ENCODE measurements at places on chromosomes 16 and 17.

GRCh38 chr16:21001262-21001661 is 100.7 kb downstream of the LYRM1 start:
- DNase-seq = peak; percentile 24

DNA sequence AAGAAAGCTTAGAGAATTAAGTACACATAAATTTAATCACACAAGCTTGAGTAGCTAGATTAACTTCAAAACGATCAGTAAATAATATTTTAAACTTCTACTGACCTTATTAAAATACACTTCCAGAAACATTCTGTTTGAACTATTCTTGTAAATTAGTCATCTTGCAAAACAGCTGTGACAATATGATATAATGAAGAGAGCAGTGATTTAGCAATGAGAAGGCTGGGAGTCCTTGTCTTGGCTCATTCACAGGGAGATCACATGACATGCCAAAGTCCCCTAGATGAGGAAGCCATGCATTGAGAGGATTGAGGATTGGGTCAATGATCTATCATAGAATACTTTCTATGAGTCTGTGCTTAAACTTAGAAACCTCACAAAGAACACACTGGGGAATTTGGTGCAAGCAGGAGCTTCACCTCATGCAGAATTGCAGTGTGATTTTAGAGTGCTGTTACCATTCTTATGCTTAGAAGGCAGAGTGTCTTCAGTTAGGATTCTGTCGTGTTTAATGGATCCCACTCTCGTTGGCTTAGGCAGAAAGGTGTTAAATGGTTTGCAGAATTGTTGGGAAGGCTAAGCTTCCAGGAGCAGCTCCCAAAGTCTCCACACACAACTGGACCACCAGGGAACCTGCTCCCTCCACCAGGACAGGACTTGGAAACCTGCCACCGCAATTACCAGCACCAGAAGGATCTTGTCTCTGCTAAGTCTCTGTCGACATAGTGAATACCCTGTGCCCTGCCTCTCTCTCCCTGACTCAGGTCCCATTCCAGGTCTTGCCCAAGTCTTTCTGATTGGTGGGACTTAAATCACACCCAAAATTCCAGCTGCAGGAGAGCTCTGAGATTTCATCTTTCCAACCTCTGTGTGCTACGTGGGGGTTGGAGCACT is 87.1 kb downstream of the USP22 start:
- DNase-seq = no peak

- DNase-seq = no peak
Measured at GRCh38 chr16:80594756-80595155, 54.0 kb downstream of the DYNLRB2 start.

GRCh38 chr16:19884611-19885450 is at the start of gene GPRC5B:
TSS of gene GPRC5B (minus strand) at chr16:19884848. CDS start at chr16:19872845, 12,003 bp downstream.
- DNase-seq = peak; percentile 59

DNA sequence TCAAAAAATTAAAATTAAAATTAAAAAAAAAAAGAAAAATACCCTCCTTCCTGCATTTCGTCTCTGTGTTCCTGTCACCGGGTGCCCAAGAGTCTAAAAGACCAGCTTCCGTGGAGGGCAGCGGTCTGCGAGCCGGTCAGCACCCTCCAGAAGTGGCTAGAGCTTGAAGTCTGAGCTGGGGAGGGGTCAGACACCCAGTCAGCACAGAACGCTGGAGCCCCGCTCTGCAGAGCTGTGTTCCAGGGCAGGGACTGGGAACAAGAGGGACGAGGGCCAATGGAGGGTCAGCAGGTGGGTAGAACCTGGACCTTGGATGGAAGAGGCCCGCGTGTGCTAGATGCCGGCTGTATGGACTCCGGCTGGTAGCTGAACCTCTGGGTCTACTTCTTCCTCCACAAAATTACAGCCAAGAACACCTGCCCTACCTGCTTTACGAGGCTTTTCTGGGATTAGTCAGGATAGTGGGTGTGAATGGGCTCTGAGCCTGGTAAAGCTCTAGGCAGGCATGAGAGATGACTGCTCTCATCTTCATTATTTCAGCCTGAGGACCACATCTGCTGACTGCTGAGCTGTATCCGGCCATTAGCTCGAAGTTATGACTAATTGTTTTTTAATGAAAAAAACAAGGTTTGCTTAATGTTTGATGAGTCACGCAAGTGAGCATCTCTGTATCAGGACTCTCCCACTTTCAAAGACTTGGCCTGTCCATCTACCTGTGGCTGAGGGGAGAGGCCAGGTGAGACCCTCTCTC is 5.9 kb downstream of the TRPV1 start:
- DNase-seq = no peak

DNA sequence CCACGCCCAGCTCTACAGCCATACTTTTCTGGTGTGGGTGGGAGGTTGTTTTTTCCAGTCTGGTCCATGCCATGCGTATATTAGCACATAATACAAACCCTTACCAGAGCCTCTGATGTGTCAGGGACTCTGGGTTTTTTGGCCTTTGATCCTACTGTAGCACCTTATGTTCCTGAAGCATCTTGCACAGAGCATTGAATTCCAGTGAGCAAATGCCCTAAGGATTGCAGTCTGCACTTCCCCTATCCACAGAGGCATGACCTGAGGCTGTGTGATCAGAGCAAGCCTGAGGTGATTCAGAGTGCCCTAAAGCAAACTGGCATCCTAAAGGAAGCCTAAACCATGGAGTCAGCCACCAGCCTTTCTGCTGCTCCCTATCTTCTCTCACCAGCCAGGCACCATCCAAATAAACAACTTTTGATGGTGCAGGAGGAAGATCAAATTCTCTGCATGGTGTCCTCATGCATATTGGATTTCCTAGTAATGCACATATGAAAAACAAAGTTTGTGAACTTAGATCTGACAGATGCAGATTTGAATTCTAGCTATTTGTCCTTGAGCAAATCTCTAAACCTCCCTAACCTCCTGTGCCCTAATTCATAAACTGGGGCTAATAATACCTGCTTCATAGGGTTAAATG is 41.2 kb upstream of the HAS3 start:
- no peak for DNase-seq

DNA sequence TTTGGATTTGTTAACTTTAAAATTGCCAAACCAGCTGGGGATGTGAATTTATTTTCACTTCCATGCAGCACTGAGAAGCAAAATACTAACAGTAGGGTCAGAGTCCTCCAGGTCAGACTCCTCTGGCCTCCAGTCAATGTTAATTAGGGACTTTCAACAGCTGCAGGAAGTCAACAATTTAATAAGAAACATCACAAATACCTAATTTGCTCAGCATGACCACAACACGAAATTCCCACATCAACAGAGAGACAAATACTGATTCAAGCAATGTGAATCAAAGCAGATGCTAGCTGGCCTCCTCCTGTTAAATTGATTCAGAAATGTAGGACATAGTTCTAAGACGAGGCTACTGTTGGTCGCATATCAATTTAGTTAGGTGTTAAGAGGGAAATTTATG is 111.7 kb downstream of the ABCA8 start:
- no peak for DNase-seq

- DNase-seq = no peak
Measured at GRCh38 chr16:87447323-87447722, 45.5 kb downstream of the ZCCHC14 start.

GRCh38 chr16:3954411-3954921 is 74.0 kb upstream of the CREBBP start:
- no peak for DNase-seq

Data from NCI-H1930 (cell line).